ENCODE measurements at places on chromosomes 7 and 10.

GRCh38 chr10:28997734-28998133, 291.1 kb upstream of the LYZL1 start:
- DNase-seq, result no peak

DNA sequence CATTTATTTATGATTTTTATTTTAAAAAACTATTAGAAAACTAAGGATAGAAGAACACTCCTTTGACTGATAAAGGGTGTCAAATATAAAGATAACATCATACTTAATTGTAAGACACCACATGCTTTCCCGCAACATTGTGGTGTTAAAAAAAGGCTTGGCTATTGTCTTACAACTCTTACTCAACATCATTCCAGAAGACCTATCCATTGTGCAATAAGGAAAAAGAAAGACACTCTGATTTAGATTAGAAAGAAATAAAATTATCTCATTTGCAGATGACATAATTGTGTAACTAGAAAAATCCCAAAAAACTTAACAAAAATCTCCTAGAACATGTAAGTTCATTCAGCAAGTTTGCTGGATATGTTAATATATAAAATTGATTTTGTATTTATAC, 296.7 kb upstream of the GNAI1 start:
- DNase-seq, result no peak

- DNase-seq, result no peak
Observed at GRCh38 chr10:11530806-11531205, 80.6 kb downstream of the USP6NL start.

DNA sequence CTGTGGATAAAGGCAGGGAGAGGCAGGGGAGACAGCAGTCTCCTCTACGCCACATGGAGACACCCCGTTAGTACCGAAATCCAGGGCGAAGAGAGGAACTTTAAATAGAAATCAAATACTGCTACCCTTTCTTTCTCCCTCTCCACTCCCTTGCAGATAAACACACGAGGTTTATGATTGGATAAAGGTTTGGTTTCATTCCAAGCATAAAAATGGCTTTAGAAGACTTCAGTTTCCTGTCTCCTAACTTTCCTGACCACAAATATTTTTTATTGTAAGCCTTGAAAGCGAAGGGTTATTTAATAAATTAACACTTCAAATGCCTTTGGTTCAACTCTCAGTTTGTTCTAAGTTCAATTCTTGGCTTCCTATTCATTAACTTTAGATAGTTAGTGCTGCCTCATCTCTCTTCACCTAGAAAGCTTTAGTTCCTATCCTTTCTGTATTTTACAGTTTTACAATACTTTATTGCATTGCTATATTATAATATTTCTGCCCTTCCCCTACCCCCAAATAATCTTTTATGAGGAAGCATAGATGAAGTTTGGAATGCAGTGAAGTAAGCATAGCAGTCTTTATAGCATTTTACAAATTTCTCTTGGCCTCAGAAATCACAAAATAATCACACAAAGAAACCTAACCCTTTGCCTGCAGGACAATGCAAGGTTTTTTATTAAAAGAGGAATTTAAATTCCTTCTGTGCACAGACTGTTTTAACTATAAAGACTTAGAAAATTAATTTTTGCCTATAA, 31.5 kb upstream of the ARID5B start:
- no peak for DNase-seq

DNA sequence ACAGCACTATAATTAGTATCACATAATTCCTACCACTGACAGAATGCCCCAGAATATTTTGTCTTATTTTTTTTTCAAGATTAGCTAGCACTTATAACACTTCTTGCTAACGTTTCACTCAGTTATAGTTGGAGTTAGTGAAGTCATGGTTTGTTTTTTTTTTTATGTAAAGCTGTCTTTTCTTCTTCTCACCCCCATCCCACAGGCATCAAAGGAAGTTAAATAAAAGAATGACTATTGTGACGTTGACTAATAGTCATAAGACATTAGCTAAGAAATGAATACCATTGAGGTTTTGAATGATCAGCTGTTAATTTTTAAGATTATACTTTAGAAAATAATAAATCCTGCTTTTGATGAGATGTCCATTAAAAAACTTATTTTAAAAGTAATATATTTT, 498.3 kb downstream of the GFRA1 start:
- DNase-seq, result no peak

- no peak for DNase-seq
Observed at GRCh38 chr10:102549549-102549948, 45.8 kb downstream of the SUFU start.

GRCh38 chr7:157278791-157279724, 57.7 kb upstream of the DNAJB6 start:
- no peak for DNase-seq

- DNase-seq, result no peak
Observed at GRCh38 chr7:4052130-4052529, 630.0 kb upstream of the FOXK1 start.

- DNase-seq, result no peak
Observed at GRCh38 chr10:124131172-124131571, 37.8 kb upstream of the CHST15 start.

GRCh38 chr10:77746047-77746707, 108.6 kb upstream of the KCNMA1 start:
- no peak for DNase-seq

DNA sequence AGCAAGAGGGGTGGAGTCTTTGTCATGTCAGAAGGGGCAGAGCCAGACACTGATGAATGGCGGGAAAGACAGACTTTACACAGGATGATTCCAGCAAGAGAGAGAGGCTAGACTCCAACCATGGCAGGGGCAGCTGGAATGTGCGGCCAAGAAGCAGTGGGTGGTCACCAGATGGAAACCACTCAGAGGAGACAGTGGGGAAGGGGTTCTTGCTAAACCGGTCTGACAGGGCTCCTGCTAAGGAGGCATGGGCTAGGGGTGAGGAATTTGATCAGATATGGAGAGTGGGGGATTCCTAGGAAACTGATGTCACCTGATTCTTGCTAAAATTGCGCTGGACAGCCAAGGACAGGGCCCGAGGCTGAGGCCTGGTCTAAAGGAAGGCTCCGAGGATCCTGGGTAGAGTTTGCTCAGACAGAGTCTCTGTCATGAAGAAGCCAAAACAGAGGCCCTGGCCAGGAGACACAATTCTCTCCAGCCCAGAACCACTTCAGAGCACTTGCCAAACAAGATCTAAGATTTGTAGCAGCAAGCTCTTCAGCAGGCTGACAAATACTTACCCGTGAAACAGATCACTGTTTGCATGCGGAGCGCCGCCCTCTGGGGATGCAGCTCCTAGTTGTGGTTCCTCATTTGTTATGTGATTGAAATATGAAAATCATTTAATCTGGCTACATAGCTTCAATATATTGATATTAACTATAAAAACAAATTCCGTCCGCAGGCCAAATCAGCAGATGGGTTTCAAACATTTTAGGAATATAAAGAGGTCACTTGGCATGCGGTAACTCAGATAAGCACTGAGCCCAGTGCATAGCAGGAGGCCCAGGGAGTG, 377.0 kb downstream of the TCERG1L start:
- DNase-seq, result no peak

DNA sequence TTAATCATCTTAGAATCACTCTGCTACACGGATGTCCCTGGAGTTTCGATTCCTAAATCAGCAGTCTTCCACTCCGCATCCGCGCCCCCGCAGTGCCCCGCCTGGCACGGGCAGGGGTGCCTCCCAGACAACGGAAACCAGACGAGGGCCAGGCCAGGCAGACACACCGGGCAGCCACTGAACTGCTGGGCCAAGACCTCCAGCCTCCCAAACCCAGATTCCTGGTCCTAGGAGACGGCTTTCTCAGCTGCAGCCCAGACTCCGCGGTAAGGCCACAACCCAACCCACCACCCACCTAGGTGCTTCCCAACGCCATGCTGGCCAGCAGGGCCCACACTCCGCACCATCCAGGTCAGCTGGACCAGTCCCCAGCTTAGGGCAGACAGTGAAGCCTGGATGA, 33.2 kb downstream of the MAD1L1 start:
- no peak for DNase-seq

- DNase-seq, result no peak
Observed at GRCh38 chr7:22826593-22826992, 3.9 kb upstream of the TOMM7 start.

GRCh38 chr10:56316603-56317002, 44.5 kb downstream of the ZWINT start:
- DNase-seq, result no peak

- no peak for DNase-seq
Observed at GRCh38 chr7:149624006-149624405, 126.4 kb upstream of the ZNF746 start.

GRCh38 chr7:108818742-108819141, 249.1 kb downstream of the DNAJB9 start:
- no peak for DNase-seq

GRCh38 chr10:82496114-82496513, 621.1 kb downstream of the NRG3 start:
- DNase-seq, result no peak

GRCh38 chr10:71643904-71644303, 75.7 kb downstream of the C10orf105 start:
- no peak for DNase-seq

Measured in stimulated activated CD8-positive, alpha-beta memory T cell treated with anti-CD3 and anti-CD28 coated beads, Interleukin-15, amount 100 ng/mL, for 24 hours (primary cell).